ENCODE measurements at places on chromosomes 1 and 21. TPM values are rescaled to one million over a fixed set of nuclear protein-coding genes. Genes with fewer than 3 reads are reported as not detected.
A peak's percentile ranks its signal among the peaks of the same experiment; 100 is the strongest.

The SLFNL1 gene
- total RNA-seq, result 1.1 TPM

The ELF3 gene
- total RNA-seq, result 0.73 TPM

The ASPM gene
- total RNA-seq, result 0.71 TPM

The LINGO4 gene
- not detected for total RNA-seq

The TMIGD3 gene
- not detected for total RNA-seq

The PDIK1L gene
- 9.1 TPM for total RNA-seq

The IL19 gene
- not detected for total RNA-seq

DNA sequence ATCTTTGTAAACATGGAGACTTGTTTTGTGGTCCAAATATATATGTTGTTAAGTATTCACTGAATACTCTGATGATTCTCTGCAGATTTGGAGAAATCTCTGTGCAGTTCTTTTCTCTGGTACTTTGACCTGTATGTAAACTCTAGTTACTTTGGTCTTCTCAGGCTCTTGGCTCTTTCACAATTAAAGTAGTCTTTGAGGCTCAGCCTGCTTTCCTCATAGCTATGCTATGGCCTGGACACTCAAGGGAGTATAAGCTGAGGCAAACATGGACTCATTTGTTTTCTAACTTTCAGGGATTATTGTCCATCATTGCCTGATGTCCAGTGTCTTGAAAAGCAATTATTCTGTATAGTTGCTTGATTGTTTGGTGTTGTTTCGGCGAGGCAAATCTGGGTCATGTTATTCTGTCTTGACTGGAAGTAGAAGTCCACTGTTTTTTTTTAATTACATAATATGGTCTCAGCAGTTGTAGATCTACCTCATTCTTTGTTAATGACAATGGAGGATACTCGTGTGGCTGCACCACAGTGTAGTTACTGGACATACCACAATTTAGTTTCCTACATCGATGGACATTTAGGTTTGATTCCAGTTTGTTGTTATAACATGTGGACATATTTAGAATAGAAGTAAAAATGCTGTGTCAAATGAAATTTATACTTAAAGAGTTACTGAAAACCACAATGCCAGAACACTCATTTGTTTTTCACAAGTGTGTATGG lies 9.2 kb downstream of the PTBP2 start:
- no peak for DNase-seq

GRCh38 chr1:108718927-108719655 lies 6.4 kb downstream of the FNDC7 start:
- DNase-seq, result no peak

DNA sequence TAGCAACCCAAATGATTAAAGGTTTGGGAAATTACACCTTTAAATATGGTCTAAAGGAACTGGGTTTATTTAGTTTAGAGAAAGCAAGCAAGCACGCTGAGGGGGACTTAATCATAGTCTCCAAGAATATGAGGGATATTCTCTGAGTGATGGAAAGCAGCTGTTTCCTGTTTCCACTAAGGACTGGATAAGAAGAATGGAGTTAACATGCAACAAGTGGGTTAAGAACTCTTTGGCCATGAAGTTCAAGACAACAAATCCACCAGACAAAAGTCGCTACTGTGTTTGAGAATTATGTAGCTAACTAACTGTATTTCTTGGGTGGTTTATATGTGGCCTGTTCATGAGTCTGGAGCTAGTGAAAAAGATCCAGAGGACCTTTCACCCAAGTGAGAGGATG lies 85.7 kb downstream of the TGFB2 start:
- DNase-seq, result no peak

GRCh38 chr1:28466226-28466778 lies 39.5 kb upstream of the RCC1 start:
- no peak for DNase-seq

GRCh38 chr1:94578856-94579255 lies 37.3 kb upstream of the F3 start:
- no peak for DNase-seq

DNA sequence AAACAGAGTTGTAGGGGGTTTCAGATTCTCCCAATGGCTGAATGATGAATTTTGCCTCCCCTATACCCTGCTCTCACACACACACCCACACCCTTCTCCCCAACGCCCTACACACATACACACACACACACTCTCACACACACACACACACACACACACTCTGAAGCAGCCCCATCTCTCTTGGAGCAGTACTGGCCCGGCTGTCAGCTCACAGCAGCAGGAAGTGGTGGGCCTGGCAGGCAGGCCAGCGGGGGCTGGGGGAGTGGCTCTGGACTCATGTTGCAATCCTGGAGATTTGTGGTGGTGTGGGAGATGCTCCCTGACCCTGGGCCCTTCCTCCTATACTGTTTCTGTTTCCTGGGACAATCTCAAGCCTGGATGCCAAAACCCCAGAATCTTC lies 2.2 kb downstream of the IKBKE start:
- DNase-seq, result no peak

DNA sequence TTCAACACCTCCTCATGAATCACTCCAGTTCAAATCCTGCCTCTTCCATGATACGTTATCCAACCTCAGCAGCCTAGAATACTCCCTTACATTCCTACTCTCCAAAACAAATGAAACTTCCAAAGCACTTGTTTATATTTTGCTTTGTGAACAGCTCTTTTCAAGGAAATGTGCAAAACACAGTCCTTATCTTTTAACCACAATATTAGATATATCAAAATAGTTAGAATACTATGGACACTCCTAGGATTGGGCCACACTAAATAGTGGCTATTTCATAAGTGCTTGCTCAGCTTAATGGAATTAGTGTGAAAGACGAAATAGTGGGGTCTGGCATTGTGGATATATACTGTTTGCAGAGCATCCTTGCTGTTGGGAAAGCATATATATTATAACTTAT lies 173.5 kb downstream of the ZC3H11B start:
- DNase-seq, result no peak

DNA sequence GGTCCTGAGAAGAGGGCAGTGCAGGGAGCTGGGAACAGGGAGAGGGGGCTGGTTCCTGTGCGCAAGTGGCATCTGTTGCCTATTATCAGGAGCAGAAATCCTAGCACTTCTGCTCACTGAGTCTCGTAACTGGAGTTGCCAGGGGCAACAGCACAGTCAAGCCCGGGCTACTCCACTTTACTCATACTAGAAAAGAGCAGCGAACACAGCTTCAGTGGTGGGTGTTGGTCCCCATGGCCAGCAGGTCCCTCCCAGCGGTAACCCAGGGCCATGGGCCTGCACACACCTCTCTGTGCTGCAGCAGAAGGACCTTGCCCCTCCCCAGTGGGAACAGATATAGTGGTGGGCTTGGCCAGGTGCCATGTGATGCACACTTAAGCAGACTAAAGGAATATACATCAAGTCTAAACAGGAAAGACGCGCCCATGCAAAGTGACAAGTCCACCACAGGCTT lies 8.5 kb downstream of the PYCR2 start:
- no peak for DNase-seq

DNA sequence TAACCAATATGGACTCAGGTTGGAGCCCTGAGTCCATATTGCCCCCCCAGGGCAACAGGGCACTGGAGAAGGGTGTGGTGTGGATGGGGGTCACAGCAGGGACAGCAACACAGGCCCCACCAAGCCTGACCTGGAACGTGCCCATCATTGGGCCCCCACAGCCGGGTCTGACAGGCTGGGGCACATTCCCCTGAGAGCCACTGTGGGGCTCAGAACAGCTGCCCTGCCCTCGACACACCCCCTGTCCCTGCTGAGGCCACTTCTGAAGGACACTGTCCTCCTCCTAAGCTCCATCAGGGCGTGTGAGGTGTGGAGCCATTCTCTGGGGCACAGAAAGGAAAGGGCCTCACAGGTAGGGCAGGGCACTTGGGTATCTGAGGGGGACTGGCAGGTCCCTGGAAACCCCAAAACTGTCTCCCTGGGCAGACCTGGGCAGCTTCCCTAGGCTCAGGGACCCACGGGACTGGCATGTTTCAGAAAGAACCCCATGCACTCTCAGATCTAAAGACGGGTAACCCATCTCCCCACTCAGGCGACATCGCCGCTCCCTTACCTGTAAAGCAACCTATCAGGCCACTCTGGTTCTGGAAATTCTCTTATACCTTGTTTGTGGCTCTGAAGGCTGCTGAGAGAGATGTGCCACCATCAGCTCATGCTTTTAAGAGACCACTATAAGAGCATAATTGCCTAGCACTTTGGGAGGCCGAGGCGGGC lies 95.5 kb downstream of the DMRTB1 start:
- DNase-seq, result no peak

- DNase-seq, result peak; percentile 51
These were observed 189.3 kb upstream of the EDN2 start for GRCh38 chr1:41673806-41674205.

DNA sequence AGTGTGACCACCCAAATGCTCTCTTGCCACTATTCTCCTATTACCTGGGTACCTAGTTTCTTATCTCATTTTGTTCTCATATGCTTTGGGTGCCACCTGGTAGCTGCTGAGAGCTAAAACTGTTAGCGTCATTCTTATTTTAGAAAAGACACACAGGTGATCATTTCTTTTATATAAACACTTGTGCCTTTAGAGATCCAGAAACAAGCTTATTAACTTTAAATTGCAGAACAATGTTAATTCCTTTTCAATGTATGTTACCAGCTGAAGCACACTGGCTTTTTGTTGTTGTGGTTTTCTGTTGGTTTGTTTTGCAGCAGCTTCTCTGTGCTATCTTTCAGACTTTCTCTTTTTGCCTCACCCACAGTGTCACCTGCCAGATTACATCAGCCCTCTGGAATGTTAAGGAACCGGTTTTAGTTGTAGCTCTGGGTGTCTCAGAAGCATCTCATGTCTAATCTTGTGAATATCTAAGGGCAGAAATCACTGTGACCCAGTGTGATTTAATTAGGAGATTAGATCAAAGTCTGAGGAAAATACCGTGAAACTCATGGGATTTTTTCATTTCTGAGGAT lies 43.4 kb upstream of the SLC19A2 start:
- DNase-seq, result no peak

- no peak for DNase-seq
These were observed 129.2 kb downstream of the ZBTB18 start for GRCh38 chr1:244180256-244180655.

GRCh38 chr1:1299686-1300351 lies 7.9 kb downstream of the ACAP3 start:
- no peak for DNase-seq

DNA sequence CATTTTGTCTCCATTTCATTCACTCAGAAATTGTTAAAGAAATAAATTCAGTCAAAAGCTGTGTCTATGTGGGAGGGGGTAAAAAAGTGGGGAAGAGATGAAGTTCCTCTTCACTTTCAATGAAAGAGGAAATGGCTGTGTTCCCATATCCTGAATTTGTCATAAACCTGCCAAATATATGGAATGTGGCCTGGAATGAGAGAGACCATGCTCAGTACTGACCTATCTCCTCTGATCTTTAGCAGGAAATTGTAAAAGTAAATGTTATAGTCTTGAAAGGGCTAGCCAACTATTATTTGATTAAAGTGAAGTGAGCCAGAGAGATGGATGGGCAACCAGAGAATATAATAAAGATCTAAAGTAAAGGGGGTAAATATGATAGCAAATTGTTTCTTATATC lies 130.3 kb upstream of the C21orf91 start:
- no peak for DNase-seq
